ENCODE measurements at places on chromosomes 4 and X.

DNA sequence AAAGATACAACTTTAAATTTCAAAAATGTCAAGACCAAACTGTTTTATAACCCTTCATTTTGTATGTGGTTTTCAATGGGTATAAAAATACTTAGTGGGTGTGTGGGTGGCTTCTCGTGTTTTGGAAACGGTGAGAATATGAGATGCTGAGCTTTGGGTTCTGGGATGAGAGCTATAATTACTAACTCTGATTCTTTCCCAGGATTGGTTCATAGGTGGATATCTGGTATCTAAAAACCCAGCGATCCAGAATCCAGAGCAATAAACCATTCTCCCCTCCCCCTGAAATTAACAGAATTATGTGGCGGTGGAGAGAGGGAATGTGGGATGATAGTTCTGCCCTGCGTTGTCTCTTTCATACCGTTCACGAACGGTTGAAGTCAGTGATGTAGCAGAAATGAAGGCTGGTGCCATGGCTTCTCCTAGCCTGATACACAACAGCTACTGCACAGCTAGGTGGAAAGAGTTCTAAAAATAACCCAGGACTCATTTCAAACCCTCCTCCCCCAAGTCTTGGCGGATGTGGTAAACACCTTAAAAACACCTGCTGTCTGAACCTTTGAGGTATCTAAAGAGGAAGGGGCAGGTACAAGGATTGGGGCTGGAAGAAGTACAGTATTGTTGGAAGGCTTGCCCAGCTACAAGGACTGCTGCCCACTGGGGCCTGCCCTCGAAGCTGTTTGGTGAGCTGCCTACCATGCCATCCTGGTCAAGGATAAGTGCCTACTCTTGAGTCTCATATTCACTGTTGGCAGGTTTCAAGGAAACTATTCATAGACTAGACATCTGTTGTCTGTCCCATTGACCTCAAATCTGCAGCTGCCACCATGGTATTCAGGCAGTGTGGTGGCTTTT, 44.5 kb downstream of the SEPTIN11 start:
- no peak for DNase-seq

GRCh38 chrX:13036896-13037295, 7.5 kb downstream of the FAM9C start:
- no peak for DNase-seq

GRCh38 chr4:140851032-140851636, 94.9 kb upstream of the TBC1D9 start:
- no peak for DNase-seq

DNA sequence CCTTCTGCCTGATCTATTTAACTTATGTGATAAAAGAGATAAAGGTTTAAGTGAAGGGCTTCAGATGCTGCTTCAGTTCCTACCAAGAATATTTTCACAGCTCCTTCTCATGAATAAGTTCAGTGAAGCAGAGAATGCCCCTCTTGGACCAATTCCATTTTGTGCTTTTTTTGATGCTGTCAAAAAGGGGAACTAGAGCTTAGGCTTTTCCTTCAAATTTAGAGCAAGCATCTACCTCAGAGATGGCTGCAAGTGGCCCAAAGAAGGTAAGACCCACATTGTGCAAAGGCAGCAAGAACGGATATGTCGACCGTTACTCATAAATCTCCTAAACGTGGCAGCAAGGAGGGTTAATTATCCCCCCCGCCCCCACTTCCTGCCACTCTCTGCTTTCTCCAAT, 4.5 kb downstream of the CHRDL1 start:
- DNase-seq = no peak

GRCh38 chrX:16897445-16897844, 27.3 kb upstream of the RBBP7 start:
- DNase-seq = no peak

- no peak for DNase-seq
Measured at GRCh38 chr4:72063726-72064125, 31.9 kb downstream of the NPFFR2 start.

DNA sequence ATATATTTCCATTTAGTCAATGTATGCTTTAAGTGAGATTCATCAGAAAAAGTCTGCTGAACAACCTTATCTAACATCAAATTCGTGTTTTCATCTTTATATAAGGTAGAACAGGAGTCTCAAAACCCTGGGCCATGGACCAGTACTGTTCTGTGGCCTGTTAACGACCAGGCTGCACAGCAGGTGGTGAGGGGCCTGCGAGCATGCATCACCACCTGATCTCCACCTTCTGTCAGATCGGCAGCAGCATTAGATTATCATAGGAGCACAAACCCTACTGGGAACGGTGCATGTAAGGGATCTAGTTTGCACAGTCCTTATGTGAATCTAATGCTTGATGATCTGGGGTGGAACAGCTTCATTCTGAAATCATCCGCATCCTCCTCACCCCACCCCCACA, 3.2 kb downstream of the CTSO start:
- DNase-seq = no peak

DNA sequence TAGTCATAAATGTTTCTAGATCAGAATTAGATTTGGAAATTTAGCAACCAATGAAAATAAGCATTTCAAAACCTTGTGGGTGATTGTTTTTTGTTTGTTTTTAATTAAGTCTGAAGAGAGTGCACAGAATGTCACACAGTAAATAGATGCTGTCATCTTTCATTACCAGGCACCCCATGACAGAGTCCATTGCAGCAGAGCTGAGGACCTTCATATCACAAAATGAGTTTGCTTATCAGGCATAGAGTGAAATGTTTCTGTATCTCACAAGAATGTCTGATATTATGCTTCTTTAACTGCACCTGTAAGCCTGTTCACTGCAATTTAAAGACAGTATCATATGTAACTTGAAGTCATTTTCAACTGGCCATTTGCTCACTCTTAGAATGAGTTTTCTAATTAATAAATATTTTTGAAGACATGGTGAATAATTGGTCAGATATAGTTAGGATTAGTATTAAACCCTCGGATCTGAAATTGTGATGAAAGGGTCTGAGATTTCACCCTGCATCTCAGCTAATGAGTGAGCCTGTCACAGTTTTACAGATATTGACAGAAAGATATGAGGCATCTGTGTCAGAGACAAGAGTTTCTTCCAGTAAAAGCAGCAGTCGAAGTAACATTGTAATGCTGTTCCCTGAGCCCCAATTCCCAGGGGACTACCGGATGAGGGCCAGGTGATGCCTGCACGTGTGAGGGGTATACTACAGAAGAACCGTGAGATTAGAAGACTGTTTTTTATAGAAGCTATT, 416.4 kb downstream of the CCSER1 start:
- no peak for DNase-seq

DNA sequence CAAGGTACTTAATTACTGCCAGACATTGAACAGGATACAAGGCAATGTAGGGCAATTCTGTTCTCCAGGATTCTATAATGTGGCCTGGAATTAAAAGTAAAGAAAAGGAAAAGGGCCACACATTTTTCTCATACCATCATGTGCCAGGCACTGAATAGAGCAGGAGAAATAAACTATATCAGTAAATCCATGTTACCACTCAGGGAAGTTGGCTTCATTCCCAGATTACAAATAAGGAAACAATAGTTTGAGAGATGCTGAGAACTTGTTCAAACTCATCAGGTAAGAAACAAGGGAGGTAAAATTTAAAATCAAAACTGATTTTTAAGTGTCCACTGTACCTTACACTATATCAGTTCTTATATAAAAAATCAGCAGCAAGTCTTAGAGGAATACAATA, 645.0 kb upstream of the ATOH1 start:
- DNase-seq = no peak

DNA sequence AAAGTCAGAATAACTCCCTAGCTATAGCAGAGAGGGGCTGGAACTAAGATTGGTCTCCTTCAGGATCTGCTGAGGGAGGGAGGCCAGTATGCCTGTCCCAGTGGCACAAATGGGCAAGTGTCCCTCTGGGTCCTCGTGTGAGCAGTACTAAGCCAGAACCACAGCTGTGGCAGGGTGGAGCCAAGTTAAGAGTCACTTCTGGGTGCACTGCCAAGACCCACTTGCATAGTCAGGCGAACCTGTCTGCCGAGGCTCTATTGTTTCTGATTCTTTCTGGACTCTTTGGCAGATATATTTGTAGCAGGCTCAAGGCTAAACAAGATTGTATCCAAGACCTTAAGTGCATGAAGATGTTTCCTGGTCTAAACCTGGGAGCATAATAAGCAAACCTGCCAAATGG, 1123.7 kb upstream of the POU3F4 start:
- no peak for DNase-seq

- DNase-seq = peak; percentile 58
Measured at GRCh38 chrX:150362599-150363481, at the start of gene MAMLD1. Gene MAMLD1, plus strand, starts transcription at chrX:150363317. Its CDS starts 82,200 bp downstream, at chrX:150445517.

DNA sequence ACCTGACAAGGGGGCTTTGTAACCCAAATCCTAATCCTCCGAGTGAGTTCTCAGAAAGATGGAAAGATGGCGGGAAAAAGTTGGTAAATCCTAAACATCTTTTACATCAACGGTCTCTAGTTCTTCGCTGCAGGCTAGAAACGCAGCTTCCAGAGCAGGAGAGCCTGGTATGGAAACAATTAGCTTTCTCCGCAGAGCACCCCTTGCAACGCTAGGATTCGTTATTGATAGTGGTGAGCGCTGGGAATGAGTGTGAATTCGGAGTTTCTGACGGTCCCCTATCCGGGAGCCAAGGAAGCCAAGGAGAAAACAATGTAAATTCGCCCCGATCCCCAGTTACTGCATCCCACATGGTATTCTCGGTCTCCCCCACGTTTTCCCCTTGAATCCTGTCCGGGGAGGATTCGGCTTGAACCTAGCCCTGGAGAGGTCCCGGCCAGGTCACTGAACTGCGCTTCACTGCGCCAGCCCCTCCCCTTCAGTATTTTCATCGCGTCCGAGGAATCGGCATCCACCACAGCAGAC, 4.7 kb upstream of the NEUROG2 start:
- no peak for DNase-seq

All from C1 segment of cervical spinal cord (tissue), 14 donors.